ENCODE measurements at places on chromosomes 6 and 20. TPM values are rescaled to one million over a fixed set of nuclear protein-coding genes. Genes with fewer than 3 reads are reported as not detected.

DNA sequence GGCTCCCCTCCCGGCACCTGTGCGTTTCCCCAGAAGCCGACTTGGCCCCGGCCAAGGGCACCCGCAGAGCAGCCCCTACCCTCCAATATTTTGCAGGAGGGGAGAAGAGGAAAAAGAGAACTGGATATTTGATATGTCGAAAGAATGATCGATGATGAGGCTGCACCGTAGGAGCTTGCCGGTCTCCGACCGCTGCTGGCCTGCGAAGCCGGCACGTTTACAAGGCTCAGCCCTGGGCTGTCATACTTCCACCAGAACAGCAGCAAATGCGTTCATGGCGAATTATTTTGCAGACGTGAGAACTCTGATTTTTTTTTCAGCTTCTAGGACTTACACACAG, 296.7 kb downstream of the TFAP2C start:
- peaks cover 92% of the 10 kb centered on the region for H3K27me3 ChIP-seq
- no peaks in the 10 kb centered on the region for H3K36me3 ChIP-seq
- H3K27ac ChIP-seq: peak overlapping the region; percentile 9

DNA sequence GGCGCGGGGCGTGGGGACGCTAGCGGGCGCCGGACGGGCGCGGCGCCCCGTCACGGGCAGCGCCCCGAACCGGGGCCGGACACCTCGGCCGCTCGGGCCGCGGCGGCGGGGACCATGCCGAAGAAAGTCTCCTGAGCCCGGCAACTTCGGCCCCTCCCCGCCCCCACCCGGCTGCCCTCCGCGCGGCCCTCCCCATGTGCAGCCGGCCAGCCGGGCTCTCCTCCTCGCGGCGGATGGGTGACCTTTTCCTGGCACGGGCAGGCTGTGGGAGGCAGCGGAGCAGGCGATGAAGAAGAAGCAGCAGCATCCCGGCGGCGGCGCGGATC, 278 bp downstream of the UST start:
- no peaks in the 10 kb centered on the region for H3K27me3 ChIP-seq
- no peak for DNase-seq
- H3K4me1 ChIP-seq: peaks cover 21% of the 10 kb centered on the region

Gene POU5F1
- total RNA-seq: 17.2 TPM

- H3K36me3 ChIP-seq: no peaks in the 10 kb centered on the region
- peak; percentile 72 for DNase-seq
- H3K4me3 ChIP-seq: no peak overlapping the region
Measured at GRCh38 chr20:44092551-44093248, 94.3 kb downstream of the JPH2 start.

Gene FAM209B
- total RNA-seq: not detected

Gene HSPA1A
- total RNA-seq: 36.0 TPM

Gene SALL4
- 274 TPM for total RNA-seq

DNA sequence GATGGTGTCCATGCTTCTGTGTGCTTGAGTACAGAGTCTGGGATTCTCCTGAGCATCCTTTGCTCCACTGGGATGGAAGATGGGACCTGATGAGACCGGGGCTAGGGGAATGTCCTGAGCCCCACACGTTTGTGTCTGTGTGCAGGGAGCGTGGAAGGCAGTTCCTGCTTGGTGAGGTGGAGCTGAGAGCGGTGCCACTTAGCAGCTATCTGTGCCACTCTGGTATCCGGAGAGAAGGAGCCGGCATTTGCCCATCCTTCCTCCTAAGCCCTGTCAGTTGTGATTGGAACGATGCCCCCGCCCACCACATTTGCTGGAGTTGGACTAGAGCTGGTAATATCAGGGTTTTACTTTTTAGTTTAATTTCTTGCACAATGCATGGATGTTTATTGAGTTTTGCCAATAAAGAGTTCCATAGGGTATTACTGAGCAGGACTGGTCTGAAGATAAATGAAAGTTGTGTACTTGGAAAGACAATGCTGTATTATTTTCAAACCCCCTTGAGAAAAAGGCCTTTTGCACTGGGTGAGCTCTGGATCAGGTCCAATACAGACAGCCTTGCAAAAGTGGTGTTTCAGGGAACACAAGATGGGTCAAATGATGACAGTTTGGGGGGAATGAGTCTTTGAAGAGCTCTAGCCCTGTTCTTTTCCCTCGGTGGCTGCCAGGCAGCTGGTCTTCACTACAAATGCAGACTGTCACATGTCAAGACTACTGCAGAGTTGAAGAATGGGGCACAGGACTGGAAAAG, 130.8 kb downstream of the SYCP2 start:
- H3K27me3 ChIP-seq: peaks cover 10% of the 10 kb centered on the region
- no peaks in the 10 kb centered on the region for H3K36me3 ChIP-seq
- H3K4me1 ChIP-seq: no peaks in the 10 kb centered on the region
- DNase-seq: no peak
- H3K4me3 ChIP-seq: no peak overlapping the region
- no peak overlapping the region for H3K27ac ChIP-seq

DNA sequence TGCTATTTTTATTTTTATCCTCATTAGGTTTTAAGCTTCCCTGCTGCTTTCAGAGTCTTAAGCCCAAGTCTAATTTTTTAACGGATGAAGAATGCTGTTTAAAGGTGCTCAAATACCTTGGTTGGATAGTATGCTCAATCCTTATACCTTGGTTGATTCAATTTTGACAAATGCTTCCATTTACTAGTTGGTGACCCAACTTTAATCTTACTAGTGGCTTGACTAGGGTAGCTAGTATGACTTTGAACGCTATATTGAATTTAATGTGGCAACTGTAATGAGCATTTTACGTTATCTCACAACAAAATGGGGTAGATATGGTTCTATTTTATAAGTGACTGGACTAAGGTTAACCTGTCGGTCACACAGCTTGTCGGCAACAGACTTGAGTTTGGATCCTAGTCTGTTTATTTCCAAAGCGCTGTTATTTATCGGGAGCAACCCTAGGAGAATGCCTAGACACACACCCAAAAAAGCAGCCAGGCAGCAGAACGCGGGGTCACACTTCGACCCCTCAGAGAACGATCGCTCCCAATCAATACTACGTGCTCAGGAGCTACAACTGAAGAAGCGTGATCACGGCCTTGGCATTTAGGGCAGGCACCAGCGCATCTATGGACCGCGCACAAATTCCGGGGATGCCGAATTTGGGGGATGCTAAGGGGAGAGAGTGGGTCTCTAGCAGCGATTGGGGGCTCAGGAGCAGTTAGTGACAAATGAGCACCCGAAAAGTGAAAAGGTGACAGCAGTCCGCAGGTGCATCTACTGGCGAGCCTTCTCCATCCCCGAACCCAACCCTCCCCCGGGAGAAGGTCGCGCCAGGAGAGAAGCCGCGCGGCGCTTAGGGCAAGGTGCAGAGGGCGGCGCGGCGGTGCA, 586 bp upstream of the ALDH5A1 start:
- peaks cover 36% of the 10 kb centered on the region for H3K27me3 ChIP-seq
- no peaks in the 10 kb centered on the region for H3K4me1 ChIP-seq
- DNase-seq: no peak
- H3K36me3 ChIP-seq: no peaks in the 10 kb centered on the region
- no peak overlapping the region for H3K27ac ChIP-seq
- peak overlapping the region; percentile 61 for H3K4me3 ChIP-seq

Gene TRIM39
- 21.2 TPM for total RNA-seq

- H3K27ac ChIP-seq: no peak overlapping the region
- no peaks in the 10 kb centered on the region for H3K27me3 ChIP-seq
- peaks cover 6% of the 10 kb centered on the region for H3K4me1 ChIP-seq
- H3K36me3 ChIP-seq: no peaks in the 10 kb centered on the region
Measured at GRCh38 chr20:40508821-40509220, 180.2 kb downstream of the MAFB start.

DNA sequence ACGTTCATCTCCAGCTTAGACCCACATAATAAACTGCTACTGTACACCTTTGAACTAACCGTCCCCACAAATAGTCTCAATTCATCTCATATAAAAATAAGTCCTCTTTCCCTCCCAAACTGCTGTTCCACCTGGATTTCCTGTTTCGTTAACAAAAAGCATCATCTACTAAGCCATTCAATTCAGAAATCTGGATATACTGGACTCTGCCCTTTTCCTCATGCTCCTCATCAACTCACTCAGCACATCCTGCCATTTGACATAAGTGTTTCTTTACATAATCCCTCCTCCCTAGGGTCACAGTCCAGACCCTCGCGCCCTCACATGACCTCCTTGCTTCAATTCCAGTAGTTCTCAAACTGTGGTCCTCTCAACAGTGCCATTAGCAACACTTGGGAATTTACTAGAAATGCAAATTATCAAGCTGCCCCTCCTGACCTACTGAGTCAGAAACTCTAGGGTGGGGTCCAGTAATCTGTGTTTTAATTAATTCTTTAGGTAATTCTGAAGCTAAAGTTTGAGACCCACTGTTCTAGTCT, 4.5 kb downstream of the MKKS start:
- H3K4me3 ChIP-seq: no peak overlapping the region
- H3K27ac ChIP-seq: no peak overlapping the region
- H3K4me1 ChIP-seq: peaks cover 27% of the 10 kb centered on the region
- no peak for DNase-seq

DNA sequence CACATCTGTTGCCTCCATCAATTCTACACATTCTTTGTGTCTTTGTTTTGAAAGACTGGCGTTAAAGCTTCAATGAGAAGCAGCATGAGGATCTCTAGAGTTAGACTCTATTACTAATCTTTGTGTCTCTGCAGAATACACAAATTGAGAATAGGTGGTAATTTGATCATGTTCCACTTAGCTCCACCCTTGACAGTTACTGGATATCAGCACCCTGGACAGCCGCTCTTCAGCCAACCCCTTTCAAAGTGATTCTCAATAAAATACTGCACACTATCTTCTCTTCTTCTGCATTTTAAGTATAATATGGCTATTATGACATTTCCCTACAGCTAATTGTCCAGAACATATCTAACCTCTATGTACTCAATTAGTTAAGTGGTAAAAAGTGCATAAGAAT, 54.3 kb upstream of the CNR1 start:
- no peak overlapping the region for H3K4me3 ChIP-seq
- H3K36me3 ChIP-seq: no peaks in the 10 kb centered on the region
- no peak overlapping the region for H3K27ac ChIP-seq
- H3K27me3 ChIP-seq: no peaks in the 10 kb centered on the region

Gene PPIL6
- total RNA-seq: 4.8 TPM

- H3K27ac ChIP-seq: no peak overlapping the region
- no peak overlapping the region for H3K4me3 ChIP-seq
- H3K27me3 ChIP-seq: no peaks in the 10 kb centered on the region
- DNase-seq: no peak
Measured at GRCh38 chr20:36225666-36226065, 10.6 kb upstream of the AAR2 start.

Gene PSMA7
- 237 TPM for total RNA-seq

- DNase-seq: no peak
- no peaks in the 10 kb centered on the region for H3K36me3 ChIP-seq
- H3K27me3 ChIP-seq: no peaks in the 10 kb centered on the region
- H3K4me3 ChIP-seq: no peak overlapping the region
- H3K27ac ChIP-seq: no peak overlapping the region
Measured at GRCh38 chr20:63158845-63159244, 57.1 kb downstream of the YTHDF1 start.

Gene AGER
- total RNA-seq: 1.4 TPM

Gene ZNF217
- total RNA-seq: 84.4 TPM

Gene HLA-DQA2
- total RNA-seq: not detected

GRCh38 chr6:145929037-145929633, 35.0 kb downstream of the SHPRH start:
- peaks cover 51% of the 10 kb centered on the region for H3K36me3 ChIP-seq
- no peak overlapping the region for H3K27ac ChIP-seq
- peak; percentile 53 for DNase-seq
- H3K4me1 ChIP-seq: no peaks in the 10 kb centered on the region
- no peak overlapping the region for H3K4me3 ChIP-seq

DNA sequence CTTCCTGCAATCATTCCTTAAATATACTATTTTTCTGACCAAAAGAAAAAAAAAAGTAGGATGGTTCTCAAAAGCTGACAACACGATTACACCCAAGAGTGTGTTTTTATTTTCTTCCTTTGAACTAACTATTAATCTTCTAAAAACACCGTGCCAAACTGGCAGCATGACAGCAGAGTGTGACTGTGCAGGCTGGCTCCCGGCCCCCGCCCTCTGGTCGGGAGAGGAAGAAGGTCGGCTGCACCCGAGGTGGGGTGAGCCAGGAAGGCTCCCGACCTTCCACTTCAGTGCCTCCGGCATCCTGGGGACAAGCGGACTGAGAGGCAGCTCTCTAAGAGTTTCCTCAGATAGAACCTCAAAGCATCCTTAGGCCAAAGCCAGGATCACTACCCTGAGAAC, 29.2 kb downstream of the SLC22A23 start:
- peaks cover 16% of the 10 kb centered on the region for H3K4me1 ChIP-seq
- H3K36me3 ChIP-seq: no peaks in the 10 kb centered on the region
- H3K27ac ChIP-seq: no peak overlapping the region
- DNase-seq: no peak
- H3K4me3 ChIP-seq: no peak overlapping the region

DNA sequence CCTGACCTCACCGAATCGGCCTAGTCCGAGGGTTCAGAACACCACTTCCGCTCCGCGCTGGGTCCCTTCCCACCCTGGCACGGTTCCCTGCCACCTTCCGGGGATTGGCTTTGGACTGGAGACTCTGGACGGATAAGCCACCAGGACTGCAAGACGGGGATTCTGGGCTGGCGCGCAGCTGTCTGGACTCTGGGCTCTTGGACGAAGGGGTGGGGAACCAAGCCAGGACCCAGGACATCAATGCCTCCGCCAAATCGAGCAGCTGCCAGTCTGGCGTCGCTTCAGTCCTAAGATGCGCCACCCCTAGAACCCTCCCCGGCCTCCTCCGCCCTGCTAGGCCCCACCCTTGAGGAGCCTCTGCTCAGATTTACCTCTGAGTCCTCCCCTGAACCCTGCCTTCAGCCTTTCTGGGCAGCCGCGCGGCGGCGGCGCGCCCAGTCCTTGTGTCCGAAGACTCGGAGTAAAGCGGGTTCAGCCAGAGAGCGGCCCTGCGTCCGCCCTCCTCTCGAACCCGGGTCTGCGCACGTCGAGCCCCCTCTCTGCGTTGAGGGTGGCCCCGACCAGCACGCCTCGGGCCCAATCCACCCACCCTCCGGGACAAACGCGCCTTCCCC, 1.2 kb downstream of the KCNK17 start:
- no peak for DNase-seq
- H3K27me3 ChIP-seq: peaks cover 75% of the 10 kb centered on the region
- no peak overlapping the region for H3K27ac ChIP-seq
- no peaks in the 10 kb centered on the region for H3K36me3 ChIP-seq

Gene OLIG3
- total RNA-seq: not detected

- no peaks in the 10 kb centered on the region for H3K36me3 ChIP-seq
- DNase-seq: peak; percentile 56
- H3K4me3 ChIP-seq: no peak overlapping the region
Measured at GRCh38 chr6:80438772-80439171, 332.3 kb downstream of the BCKDHB start.

Gene KCNS1
- 0.03 TPM for total RNA-seq

DNA sequence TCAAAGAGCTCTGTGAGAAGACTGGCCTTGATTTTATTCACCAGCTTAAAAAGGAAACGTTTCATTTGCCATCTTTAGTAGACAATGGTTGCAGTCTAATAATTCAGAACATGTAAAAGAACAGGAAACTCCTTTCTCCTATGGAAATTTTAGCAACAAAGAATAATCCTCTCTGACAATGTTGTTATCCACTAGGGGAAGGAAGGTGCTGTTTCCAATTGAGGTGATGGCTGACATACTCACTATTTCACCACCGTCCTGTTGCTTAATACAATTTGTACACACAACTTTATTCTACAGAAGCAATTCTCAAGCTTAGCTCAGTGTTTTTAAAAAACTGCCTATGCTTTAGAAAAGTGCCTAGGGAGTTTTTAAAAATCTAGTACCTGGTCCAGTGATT, 192.7 kb downstream of the ARHGAP18 start:
- no peak overlapping the region for H3K27ac ChIP-seq
- no peak for DNase-seq
- no peaks in the 10 kb centered on the region for H3K36me3 ChIP-seq
- peaks cover 5% of the 10 kb centered on the region for H3K4me1 ChIP-seq

Gene PRIM2
- total RNA-seq: 52.8 TPM

Gene PAX1
- total RNA-seq: not detected

Gene MUC22
- total RNA-seq: not detected

Gene CRYBG1
- 0.40 TPM for total RNA-seq
